ENCODE measurements at places on chromosomes 3 and 15.
A peak's percentile ranks its signal among the peaks of the same experiment; 100 is the strongest.

- no peak for DNase-seq
Measured at GRCh38 chr3:97960993-97961766, 11.1 kb downstream of the RIOX2 start.

GRCh38 chr15:40843885-40844695 lies at the start of gene SPINT1:
TSS of gene SPINT1 (plus strand) at chr15:40844048. CDS start at chr15:40844555, 507 bp downstream.
- DNase-seq: peak; percentile 86

DNA sequence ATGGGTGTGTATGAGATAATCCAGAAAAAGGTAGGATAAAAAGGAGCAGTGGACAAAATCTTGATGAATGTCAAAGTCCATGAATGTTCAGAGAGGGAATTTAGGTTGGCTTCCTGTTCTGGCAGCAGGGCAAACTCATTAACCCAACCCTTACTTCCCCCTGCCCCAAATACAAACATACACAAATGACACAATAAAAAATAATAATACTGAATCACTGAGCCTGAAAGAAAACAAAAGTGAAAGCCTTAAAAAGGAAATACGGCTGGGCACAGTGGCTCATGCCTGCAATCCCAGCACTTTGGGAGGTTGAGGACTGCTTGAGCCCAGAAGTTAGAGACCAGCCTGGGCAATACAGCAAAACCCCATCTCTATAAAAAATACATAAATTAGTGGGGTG lies 62.9 kb downstream of the GPR176 start:
- no peak for DNase-seq

DNA sequence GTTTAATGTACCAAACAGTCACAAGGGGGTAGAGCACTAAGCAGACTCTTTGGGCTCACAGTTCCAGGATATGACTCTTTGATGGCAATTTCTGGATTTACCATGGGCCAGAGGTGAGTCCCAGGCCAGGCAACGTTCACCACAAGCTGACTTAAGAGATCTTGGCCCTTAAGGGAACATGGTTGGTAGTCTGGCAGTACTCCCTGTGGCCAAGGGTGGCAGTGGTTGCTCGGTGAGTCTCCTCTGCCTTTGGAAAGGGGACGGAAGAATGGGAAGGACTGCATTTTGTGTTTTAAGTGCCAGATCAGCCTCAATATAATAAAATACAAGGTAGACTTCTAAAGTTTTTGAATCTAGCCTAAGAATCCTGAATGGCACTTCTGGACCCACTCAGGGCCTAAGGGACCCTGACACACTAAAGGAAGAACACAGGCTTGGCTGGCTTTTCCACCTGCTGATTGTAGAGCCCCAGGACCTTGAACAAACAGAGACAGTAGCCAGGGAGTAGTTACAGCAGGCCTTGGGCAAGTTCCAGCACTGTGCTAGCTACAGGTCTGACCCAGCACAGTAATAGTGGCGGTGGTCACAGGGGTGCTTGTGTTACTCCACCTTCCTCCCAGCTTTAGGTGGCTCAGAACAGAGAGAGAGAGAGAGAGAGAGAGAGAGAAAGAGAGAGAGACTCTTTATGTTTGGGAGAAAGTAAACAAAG lies 730.7 kb upstream of the ALCAM start:
- DNase-seq: no peak

- no peak for DNase-seq
Measured at GRCh38 chr3:64687781-64688604, at the start of gene ADAMTS9. TSS of gene ADAMTS9 (minus strand) at chr3:64688000. CDS start at chr3:64687657, 343 bp downstream.

- no peak for DNase-seq
Measured at GRCh38 chr3:13537909-13538296, 11.0 kb upstream of the FBLN2 start.

GRCh38 chr15:53454843-53455721 lies 304.4 kb downstream of the WDR72 start:
- DNase-seq: no peak
